ENCODE measurements at places on chromosomes 11 and 22.

DNA sequence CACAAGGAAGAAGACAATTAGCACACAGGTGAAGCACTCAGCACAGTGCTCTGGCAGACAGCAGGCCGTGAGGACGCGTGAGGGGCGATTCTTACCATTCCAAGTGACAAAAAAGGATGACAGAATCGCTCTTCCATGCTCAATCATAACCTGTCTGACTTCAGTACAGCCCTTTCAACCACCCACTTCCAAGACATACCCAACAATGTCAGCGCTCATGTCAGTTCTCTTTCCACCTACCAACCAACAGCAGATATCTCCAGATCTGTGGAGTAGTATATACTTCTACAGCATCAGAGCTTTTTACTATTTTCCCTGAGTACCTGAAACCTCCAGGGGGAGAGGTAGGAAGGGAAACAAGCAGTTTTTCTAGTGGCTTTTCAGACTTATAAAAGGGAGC, 40.2 kb downstream of the MORC2 start:
- no peak for DNase-seq

- DNase-seq, result no peak
Observed at GRCh38 chr11:126088999-126089398, 26.3 kb upstream of the CDON start.

- DNase-seq, result no peak
Observed at GRCh38 chr11:70535191-70535971, 137.1 kb downstream of the CTTN start.

DNA sequence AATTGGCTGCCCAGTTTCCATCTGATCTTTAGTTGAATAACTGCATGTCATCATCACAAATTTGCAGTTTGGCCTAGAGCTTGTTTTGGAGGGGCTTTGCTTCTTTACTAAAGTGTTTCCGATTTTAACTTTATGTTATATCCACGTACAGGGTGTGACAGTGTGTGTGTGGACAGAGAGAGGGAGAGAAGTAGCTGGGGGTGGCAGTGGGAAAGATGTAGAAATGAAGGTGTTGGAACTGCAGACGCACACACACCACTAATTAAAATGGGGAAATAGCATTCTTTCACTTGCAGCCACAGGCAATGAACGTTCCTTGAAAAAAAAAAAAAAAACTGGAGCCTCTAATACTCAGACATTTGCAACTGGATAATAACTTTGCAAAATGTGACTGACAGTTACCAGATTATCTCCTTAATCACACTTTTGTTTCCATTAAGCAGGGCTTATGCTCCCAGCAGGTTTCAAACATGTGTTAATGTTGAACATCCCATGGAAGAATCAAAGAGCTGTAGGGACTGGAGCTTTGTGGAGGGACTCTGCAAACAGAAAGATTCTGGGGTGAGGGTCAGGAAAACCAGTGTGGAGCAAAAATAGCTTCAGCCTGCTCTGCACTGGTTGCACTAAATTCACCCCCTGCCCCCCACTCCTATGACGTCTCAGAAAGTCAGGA, 238.1 kb upstream of the TENM4 start:
- no peak for DNase-seq

GRCh38 chr11:103936059-103936458, 100.4 kb upstream of the DDI1 start:
- DNase-seq, result no peak

DNA sequence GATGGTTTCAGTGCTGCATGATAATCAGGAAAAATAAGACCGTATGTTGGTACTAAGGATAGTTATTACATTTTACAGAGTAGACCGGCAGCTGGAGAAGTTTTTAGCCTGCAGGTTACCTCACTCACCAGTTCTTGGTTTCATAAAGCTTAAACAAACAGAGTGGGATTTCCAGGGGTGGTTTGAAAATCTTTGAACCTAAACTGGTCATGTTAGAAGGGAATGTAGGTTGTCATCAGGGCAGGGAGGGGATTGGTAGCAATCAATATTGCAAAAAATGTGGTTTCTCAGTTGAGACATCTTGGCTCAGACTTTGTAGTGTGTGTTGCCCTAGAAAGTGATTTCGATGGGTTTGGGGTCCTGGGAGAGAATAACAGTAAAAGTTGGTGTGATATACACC, 17.5 kb downstream of the EXT2 start:
- no peak for DNase-seq

DNA sequence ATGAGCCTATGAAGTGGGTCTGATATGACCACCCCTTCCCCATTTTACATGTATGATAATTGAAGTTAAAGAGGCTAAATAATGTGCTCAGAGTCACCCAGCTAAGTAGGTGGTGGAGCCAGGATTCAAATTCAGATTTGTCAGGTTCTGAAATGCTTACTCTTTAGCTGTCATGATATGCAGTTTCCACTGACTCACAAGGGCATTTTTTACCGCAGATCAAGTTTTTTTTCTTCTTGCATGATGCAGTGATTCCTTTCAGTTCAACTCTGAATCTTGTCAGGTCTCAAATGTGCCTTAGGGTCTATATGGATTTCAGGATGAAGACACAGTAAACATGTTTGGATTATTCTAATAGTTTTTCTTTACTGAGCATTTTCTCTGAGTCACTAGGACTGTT, 12.6 kb upstream of the TRIM44 start:
- DNase-seq, result no peak

GRCh38 chr11:9851366-9851765, 187.5 kb downstream of the SWAP70 start:
- no peak for DNase-seq

- DNase-seq, result no peak
Observed at GRCh38 chr11:123354371-123354975, 75.6 kb upstream of the GRAMD1B start.

DNA sequence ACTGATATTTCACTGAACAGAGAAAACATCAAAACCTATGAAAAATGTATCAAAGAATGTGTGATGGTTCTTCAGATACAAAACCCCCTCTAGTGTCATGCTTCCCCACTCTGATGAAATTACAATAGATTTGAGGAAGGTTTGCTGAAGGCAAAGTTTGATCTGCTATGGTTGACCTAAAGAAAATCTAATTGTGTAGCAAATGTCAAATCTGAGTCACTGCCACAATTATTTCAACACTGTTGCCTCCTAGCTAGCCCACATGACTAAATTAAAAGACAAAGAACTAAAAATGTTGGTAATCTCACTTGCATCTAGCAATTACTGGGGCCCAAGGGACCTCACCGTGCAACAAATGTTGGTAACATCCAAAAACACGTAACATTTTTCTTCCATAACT, 728.0 kb downstream of the DLG2 start:
- DNase-seq, result no peak

GRCh38 chr11:69650832-69651344, 9.9 kb downstream of the CCND1 start:
- DNase-seq, result no peak

- no peak for DNase-seq
Observed at GRCh38 chr11:45025716-45026492, 75.2 kb upstream of the TP53I11 start.

DNA sequence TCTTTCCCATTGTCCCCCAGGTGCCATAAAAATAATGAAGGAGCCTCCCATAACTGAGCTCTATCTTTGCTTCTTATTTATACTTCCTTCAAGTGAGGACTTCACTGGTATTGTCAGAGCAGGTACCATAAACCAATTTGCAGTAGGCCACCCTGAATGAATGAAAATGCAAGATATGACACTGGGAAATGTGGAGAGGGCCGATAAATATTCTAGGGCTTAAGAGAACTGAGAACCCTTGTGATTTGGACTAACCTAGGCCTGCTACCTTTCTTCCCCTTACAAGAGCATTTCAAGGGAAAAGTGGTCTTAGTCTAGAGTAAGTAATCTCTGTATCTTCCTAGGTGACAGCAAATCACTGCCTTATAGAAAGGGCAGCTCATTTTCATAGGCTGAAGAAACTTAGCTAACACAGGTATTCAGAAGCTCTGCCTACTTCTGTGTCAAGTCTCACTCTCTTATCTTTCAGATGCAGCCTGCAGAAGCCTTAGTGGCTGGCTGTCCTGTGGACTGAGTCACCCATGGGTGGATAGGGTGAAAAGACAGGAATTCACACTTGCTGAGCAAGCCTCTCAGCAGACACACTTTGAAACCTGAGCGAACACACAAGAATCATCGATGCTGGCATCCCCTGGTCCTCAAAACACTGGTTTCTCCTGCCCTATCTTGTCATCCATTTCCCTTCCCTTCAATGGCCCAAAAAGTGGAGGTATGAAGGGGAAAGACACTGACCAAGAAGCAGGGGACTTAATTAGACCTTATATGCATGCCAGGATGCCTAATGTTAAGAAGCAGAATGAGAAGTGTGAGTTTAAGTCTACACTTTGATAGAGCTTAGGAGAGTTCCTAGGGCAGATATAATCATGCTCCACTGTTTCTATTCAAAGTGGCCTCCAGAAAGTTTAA, 15.2 kb downstream of the NRIP3 start:
- DNase-seq, result no peak

DNA sequence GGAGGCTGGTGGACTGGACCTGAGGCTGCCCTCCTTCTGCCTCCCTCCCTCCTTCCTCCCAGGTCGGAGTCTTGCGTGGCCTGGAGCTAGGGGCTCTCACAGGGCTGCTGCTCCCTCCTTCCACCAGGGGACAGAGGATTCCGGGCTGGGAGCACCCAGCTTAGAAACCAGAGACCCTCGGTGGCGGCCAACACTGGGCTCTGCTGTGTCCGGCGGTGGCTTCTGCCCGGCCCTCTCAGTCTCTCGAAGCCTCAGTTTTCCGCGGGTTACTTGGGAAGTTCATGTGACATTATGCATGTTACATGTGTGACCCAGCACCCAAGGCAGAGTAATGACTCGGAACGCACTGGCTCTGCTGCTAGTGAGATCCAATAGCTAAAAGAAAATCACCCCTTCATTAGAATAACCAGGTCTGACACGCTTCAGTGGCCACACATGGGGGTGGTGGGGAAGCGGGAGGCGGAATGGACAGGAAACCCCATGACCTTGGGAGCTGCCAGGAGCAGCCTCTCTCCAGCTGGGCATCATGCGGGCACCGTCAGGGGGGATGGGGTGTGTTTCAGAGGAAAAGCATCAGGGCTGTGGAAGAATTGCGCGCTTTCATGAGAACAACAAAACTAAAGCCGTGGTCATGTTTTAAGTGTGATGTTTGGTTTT, 5.9 kb upstream of the MRGPRG start:
- DNase-seq, result peak; percentile 21

DNA sequence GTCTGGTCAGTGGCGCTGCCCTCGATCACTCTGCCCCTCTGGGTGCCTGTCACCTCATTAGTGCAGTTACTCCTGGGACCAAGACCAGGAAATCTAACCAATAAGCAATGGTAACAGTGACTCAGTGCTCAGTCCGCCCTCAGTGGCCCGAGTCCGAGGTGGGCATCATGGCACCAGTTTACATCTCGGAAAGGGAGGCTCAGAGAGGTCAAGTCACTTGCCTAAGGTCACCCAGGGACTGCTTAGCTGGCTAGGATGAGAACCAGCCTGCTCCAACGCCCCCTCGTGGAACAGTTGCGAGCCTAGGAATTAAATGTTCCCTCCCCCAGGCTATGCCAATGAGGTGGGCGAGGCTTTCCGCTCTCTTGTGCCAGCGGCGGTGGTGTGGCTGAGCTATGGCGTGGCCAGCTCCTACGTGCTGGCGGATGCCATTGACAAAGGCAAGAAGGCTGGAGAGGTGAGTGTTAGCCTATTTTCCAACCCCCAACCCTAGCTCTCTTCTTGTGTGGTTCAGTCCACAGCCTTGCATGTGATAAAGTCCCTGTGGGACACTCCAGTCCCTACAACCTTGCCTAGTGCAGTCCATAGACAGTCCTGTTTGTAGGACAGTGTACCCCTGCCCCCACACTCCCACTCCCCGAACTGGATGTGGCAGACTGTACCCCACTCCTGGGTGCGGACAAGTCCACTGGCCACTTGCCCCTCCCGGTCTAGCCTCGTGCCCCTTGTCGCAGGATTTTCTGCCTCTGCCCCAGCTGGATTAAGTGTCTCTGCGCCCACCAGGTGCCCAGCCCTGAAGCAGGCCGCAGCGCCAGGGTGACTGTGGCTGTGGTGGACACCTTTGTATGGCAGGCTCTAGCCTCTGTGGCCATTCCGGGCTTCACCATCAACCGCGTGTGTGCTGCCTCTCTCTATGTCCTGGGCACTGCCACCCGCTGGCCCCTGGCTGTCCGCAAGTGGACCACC, 1.1 kb downstream of the MTFP1 start:
- DNase-seq, result peak; percentile 93

DNA sequence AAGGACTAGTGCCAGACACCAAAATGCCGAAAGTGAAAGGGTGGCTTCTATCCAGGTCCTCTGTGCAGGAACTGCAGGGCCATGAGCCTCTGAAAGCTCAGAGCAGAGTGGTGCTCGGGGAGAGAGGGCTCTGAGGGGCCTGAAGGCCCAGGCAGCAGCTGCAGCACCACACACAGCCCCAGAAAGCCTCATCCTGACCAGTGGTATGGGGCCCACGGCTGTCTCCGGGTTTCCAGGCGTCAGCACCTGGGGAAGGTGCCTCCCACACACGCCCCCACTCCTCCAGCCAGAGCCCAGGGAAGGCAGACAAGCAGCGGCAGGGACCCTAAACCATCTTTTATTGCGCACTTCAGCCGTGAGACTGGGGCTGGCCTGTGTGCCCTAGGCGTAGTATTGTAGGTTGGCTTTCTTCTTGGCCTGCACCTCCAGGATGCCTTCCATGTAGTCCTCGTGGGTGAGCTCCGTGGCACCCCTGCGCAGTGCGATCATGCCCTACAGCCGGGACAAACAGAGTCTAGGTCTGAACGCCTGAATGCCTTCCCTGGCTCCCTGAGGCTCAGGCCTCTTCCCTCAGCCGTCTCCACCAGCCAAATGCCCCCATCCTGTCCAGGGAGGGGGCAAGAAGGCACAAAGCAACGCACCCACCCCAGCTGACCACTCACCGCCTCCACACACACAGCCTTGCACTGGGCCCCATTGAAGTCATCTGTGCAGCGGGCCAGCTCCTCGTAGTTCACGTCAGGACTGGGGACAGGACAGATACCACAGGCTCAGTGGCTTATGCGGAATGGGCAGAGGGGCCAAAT, 7.6 kb downstream of the PSMC3 start:
- DNase-seq, result no peak

DNA sequence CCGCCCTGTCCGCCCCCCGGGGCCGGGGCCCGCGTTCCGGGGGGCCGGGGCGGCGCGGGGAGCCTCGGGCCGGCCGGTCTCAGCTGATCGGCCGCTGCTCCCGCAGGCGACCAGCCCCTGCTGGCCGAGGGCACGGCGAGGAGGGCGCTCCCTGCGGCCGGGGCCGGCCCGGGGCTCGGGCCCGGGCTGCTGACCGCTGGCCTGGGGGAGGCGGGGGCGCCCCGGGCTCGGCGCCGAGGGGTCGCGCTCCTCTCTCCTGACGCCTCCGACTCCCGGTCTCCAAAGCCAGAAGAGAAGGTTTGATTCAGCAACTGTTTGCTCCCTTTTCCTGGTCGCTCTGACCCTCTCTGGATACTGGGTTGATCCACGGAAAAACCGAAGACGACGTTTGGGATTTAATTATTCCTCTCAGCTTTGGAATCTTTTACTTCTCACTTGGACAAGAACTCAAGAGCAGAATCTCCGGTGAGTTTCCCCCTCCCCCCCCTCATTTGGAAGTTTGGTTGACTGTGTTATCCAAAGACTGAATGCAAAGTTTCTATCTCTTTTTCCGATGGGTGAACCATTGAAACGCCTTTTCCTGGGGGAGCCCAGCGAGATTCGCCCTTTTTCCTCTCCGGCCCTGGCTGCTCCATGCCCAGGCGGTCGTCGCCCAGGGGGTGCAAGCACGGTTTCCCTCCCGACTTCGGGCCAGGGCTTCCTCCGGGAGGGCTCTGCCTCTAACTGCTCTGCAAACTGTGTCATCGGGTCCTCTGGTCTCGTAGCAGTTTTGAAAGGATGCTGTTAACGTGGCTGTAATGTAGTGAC, 725 bp downstream of the KDM2A start:
- peak; percentile 50 for DNase-seq

Measured in stimulated activated CD8-positive, alpha-beta memory T cell treated with anti-CD3 and anti-CD28 coated beads, Interleukin-4, amount 100 ng/mL, for 48 hours (primary cell).